ENCODE measurements at places on chromosomes 11 and 22. TPM values are rescaled to one million over a fixed set of nuclear protein-coding genes. Genes with fewer than 3 reads are reported as not detected.

GRCh38 chr11:95345651-95346050 lies 114.6 kb upstream of the SESN3 start:
- no peak overlapping the region for H3K27ac ChIP-seq
- no peak for DNase-seq

DNA sequence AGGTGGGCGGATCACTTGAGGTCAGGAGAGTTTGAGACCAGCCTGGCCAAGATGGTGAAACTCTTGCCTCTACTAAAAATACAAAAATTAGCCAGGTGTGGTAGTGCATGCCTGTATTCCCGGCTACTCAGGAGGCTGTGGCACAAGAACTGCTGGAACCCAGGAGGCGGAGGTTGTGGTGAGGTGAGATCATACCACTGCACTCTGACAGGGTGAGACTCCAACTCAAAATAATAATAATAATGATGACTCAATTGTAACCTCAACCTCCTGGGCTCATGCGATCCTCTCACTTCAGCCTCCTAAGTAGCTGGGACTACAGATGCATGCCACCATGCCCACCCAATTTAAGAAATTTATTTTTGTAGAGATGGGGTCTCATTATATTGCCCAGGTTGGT lies 15.6 kb upstream of the CHRNA10 start:
- H3K4me1 ChIP-seq = no peaks in the 10 kb centered on the region
- DNase-seq = no peak
- no peaks in the 10 kb centered on the region for H3K27me3 ChIP-seq

DNA sequence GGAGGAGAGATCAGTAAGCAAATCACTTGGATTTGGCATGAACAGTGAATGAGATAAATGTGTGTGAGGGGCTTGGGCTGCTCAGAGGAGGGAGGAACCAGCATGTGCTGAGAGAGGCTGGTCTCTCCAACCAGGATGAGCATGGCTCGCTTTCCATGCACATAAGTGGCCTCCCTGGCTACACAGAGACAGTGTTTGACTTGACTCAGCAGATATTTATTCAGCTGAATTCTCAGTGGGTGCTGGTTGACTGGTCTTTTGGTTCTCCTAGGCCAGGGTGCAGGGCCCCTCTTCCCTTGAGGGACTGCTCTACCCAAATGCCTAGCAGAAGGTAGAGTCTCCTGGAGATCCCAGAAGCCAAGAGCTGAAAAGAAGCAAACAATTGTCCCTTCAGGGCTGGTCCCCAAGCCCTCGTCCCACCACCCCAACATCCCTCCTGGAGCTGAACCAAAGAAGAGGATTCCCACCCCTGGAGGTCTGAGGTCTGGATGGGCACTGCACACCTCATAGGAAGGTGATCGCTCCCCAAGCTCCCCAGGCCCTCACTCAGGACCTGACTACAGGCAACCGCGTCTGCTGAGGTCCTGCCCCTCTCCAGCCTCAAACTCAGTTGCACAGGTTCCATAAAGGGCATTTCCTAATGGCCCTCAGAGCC lies 3.3 kb upstream of the TRIM29 start:
- H3K4me3 ChIP-seq = no peak overlapping the region
- no peaks in the 10 kb centered on the region for H3K27me3 ChIP-seq
- no peaks in the 10 kb centered on the region for H3K36me3 ChIP-seq
- H3K27ac ChIP-seq = no peak overlapping the region
- peak; percentile 20 for DNase-seq

DNA sequence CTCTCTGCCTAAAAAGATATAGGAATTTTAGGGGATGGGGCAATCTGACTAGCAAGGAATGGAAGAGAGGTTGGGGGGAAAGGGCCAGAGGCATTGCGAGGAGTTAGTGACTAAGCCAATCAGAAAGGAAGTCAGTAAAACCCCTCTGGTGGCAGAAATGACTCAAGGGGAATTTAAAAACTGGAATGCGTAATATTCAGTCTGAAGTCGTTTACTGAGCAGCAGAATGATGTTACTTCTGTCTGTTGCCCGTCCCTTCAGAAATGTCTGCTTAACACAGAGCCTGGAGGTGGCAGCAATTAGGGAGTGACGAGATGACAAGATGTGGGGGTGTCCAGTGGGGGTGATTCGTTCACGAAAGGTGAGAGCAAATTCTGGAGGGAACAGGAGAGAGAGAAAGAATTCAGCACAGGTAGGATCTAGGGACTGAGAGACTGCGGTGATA lies 107.7 kb upstream of the CLMP start:
- no peaks in the 10 kb centered on the region for H3K4me1 ChIP-seq
- H3K4me3 ChIP-seq = no peak overlapping the region
- H3K36me3 ChIP-seq = no peaks in the 10 kb centered on the region

GRCh38 chr11:101840704-101841103 lies 74.1 kb upstream of the CEP126 start:
- H3K36me3 ChIP-seq = no peaks in the 10 kb centered on the region
- DNase-seq = no peak
- no peak overlapping the region for H3K4me3 ChIP-seq
- no peaks in the 10 kb centered on the region for H3K27me3 ChIP-seq

GRCh38 chr22:25370322-25370721 lies 150.9 kb downstream of the CRYBB2 start:
- H3K27ac ChIP-seq = no peak overlapping the region
- no peak for DNase-seq
- H3K27me3 ChIP-seq = no peaks in the 10 kb centered on the region
- peaks cover 8% of the 10 kb centered on the region for H3K4me1 ChIP-seq

DNA sequence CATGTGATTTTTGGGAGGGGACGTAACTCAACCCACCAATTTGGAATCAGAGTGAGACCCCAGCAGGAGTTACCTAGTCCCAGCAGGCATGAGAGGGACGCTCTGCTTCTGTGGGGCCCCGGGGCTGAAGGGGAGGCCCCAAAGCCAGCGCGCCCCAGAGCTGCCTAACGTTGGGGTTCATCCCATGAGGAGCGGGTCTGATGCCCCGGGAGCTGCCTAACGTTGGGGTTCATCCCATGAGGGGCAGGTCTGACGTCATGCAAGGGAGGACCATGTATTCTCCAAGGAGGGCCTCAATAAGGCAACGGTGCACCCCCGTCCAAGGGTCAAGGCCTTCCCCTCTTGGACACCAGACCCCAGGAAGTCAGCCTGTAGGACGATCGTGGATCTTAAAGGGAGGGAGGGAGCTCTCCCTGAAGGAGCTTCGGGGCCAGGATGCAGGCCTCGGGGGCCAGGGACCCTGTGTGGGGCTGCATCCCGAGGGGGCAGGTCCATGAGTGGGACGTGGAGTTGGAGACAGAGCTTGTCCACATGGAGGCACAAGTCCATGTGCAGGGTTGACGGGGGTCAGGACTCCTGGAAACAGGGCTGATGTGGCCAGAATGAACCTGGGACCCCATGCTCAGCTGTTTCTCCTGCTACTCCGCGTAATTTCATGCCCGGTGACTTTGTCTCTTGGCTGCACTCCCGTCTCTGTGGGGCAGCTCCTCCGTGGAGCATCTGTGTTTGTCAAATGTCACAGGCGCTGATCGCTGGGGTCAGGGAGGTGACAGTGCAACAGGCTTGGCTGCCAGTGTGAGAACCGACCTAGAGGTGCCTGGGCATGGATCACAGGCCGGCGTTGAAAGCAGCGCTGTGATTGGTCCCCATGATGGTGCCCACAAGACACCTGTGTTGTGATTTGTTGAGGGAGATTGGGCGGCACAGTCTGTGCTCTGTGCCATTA lies 1029.1 kb downstream of the BRD1 start:
- H3K36me3 ChIP-seq = no peaks in the 10 kb centered on the region
- H3K27me3 ChIP-seq = no peaks in the 10 kb centered on the region
- H3K4me3 ChIP-seq = no peak overlapping the region
- DNase-seq = no peak
- H3K4me1 ChIP-seq = no peaks in the 10 kb centered on the region
- H3K27ac ChIP-seq = no peak overlapping the region

DNA sequence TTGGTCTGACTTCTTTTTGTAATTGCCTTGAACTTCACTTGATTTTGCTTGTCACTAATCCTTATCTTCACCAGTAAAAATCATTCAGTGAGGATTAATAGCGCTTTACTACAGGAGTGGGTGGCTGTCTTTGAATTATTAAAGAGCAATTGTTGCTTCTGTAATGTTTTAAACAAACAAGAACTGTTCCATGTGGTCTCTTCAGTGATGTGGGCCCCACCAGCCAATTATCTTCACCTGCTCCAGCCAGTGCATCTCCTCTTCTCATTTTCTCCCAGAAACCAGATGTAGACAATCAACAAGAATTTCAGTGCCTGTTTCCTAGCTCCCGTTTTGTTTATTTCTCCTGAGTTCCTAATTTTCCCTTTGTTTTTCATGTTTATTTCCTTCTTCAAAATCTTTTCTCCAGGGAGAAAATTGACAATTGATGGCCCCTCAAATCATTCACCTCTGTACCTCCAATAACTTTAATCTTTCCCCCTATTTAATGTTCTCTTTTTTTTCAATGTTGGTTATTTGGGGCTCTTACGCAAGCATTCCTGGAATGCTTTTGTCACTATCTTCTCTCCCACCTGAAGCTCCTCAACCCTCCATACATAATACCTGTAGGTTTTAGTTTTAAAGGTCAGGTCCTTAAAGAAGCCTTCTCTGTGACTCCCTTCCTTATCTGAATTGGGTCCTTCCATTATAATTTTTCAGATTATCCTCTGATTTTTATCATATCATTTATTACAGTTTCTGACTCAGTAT lies 115.1 kb downstream of the ARFGAP2 start:
- no peaks in the 10 kb centered on the region for H3K36me3 ChIP-seq
- no peak overlapping the region for H3K4me3 ChIP-seq
- no peaks in the 10 kb centered on the region for H3K4me1 ChIP-seq
- H3K27ac ChIP-seq = no peak overlapping the region
- H3K27me3 ChIP-seq = no peaks in the 10 kb centered on the region

DNA sequence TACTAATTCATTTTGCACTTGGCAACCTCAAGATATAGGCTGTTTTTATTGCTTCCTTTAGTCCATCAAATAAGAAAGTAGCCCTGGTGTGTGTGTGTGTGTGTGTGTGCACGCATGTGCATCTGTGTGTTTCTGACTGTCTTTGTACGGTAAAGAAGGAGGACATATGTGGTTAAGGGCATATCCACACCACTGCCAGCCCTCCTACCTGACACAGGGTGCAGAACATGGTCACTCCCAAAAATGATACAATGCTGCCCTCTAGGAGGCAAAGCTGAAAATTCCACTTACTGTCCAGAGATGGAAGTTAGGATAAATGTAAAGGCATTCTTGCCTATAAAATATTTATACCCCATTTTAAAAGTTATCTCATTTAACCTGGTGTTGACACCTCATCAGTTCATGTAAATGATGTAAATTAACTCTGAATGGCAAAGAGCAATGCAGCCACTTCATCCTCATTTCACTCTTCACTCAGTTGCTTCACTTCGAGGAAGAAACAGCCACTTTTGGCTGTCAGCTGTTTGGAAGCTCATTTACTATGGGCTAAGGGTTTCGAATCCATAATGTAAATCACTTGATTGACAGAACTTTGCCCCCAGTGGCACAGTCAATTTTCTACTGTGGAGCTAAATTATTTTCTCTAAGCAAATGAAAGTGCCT lies 83.1 kb upstream of the MTNR1B start:
- H3K27me3 ChIP-seq = no peaks in the 10 kb centered on the region
- peak; percentile 69 for DNase-seq
- H3K4me1 ChIP-seq = no peaks in the 10 kb centered on the region
- H3K36me3 ChIP-seq = no peaks in the 10 kb centered on the region

DNA sequence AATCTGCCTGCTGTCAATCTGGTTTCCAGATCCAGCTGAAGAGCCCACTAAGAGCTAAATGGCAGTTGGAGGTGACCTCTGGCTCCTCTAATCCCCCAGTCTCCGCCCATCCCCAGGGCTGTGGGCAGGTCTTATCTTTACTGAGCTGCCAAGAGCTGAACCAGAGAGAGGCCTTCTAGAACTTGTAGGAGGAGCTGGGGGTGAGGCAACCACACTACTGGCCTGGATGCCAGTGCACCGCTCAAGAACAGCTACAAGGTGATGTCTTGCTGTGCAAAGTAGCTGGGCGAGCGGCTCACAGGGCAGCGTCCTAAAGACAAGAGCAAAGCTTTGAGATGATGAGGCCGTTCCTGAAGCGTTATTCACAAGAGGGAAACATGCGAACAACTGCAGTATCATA lies 374.6 kb downstream of the CTTN start:
- no peak overlapping the region for H3K27ac ChIP-seq
- H3K4me3 ChIP-seq = no peak overlapping the region
- no peaks in the 10 kb centered on the region for H3K27me3 ChIP-seq
- no peak for DNase-seq
- no peaks in the 10 kb centered on the region for H3K4me1 ChIP-seq

DNA sequence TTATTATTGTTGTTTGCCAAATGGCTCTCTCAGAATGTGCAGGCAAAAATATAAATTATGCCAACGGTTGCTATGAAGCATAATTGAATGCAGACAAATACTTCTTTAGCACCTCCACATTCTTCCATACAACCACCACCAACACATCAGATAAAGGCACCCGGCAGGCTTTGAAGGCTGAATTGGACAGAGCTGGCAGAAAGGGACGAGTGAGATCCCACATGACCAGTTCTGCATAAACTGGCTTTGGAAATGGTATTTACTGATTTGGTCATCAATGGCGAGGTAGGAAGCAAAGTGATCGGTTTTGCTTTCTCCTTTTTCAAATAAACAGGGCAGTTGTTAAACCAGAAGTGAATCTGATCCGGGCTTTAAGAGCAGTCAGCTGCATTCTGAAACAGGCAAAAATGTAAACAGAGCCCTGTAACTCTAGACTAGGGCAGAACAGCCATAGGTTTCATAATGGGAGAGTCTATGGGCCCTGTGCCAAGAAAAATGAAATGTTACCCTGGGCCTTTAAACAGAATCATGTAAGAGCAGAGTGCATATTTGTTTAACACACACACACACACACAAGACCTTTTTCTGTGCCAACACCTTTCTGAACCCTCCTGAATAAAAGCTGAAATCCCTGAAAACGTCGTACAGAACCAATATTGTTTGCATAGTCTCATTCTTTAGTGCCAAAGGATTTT lies 97.7 kb downstream of the MPPED2 start:
- peaks cover 15% of the 10 kb centered on the region for H3K4me1 ChIP-seq
- no peaks in the 10 kb centered on the region for H3K27me3 ChIP-seq
- peak; percentile 50 for DNase-seq
- H3K4me3 ChIP-seq = no peak overlapping the region
- no peaks in the 10 kb centered on the region for H3K36me3 ChIP-seq
- peak overlapping the region; percentile 17 for H3K27ac ChIP-seq

GRCh38 chr11:5887172-5887571 lies 5.8 kb upstream of the OR52E5 start:
- no peaks in the 10 kb centered on the region for H3K4me1 ChIP-seq
- H3K27me3 ChIP-seq = no peaks in the 10 kb centered on the region
- H3K4me3 ChIP-seq = no peak overlapping the region
- no peak overlapping the region for H3K27ac ChIP-seq

DNA sequence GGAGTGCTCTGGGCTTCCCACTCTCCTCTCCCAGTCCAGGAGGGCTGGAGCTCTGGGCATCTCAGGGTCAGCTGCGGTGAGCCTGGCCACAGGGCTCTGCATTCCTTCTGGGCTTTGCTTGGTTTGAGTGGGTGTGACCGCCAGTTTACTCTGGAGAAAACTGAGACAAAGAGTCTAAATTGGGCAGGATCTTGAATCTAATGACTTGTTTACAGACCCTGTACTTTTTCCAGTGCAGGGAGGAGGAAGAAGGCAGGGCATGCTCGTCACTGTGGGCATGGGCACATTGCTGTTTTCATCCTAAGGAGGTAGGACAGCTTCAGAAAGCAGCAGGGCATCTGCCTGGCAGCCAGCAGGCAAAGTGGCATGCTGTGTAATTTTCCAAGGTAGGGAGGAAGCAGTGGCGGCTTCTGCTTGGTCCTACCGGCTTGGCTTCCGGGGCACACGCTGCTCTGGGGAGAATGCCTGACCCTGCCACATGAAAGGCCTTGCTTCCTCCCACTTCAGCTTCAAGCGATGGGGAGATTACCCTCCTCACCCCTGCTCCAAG lies 22.9 kb downstream of the FLI1 start:
- H3K36me3 ChIP-seq = no peaks in the 10 kb centered on the region
- peak overlapping the region; percentile 18 for H3K27ac ChIP-seq

The DDI1 gene
- polyA plus RNA-seq = not detected

The ART1 gene
- not detected for polyA plus RNA-seq

The FGF19 gene
- not detected for polyA plus RNA-seq

The RBM4B gene
- polyA plus RNA-seq = 20.8 TPM

The OR52A1 gene
- not detected for polyA plus RNA-seq

The FLRT1 gene
- 1.5 TPM for polyA plus RNA-seq

Measured in kidney (tissue), 22 donors.